ENCODE measurements at places on chromosomes 3 and 15.
A peak's percentile ranks its signal among the peaks of the same experiment; 100 is the strongest.

DNA sequence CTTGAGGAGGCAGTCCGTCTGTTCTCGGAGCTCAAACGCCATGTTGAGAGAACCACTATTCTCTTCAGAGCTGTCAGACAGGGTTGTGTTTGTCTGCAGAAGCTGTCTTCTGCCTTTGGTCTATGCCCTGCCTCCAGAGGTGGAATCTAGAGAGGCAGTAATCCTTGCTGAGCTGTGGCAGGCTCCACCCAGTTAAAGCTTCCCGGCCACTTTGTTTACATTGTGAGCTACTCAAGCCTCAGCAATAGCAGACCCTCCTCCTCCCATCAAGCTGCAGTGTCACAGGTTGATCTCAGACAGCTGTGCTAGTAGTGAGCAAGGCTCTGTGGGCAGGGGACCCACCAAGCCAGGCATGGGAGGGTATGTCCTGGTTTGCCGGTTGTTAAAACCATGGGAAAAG is 8.9 kb downstream of the OR5AC2 start:
- DNase-seq, result no peak

DNA sequence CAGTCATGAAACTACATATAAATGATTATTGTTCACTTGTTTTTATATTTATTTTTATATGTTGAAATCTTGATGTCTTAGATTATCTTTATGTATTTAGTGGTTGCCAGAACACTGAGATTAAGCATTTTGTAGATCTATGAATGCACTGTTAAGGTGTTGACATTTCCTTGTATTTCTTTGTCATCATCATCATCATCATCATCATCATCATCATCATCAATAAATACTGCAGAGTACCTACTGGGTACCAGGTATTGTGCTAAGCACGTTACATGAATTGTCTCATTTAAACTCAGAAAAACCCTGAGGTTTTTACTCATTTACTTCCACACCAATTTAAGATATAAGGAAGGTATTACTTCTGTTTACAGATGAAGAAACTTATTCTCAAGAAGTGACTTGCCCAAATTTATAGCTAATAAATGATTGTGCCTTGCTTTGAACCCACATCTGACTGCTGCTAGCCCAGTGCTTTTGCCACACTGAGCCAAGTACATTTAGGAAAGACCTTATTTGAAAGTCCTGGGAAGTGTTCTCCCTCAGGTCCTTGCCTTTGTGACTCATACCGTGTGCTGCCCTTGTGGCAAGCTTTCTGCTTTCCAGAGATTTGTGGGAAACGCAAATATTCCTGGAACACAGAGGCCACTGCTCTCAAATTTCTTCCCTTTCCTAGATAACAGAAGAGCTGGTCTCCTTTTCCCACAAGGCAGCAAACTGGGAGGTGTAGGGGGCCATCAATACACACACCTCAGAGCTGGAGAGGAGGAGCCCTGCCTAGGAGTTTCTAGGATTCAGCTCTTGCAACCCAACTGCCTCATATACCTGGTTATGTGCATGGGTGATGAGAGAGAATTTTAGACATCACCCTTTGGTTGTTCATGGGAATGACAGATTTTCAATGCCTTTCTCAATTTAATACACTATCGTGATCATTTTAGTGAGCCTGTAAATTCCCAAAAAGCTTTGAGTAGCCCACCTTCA is 115.4 kb upstream of the C15orf61 start:
- no peak for DNase-seq

GRCh38 chr3:58683001-58683458 is 16.5 kb upstream of the FAM3D start:
- no peak for DNase-seq

DNA sequence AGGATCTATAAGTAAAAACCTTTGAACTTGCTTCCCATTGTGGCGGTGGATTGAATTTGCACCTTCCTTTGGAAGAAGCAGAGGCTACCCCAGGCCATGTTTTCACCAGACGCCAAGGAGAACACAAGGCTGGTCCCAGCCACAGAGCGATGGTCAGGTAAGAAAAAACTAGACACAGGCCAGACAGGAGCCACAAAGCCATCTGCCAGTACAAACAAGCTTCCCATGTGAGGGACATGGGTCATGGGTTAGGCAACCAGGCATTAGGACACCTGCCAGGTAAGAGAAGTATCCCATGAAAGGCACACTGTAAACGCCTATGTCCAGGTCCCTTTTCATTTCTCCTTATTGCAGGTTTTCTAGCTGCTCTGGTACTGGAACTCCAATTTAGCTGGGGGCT is 190.2 kb downstream of the KLF13 start:
- no peak for DNase-seq

DNA sequence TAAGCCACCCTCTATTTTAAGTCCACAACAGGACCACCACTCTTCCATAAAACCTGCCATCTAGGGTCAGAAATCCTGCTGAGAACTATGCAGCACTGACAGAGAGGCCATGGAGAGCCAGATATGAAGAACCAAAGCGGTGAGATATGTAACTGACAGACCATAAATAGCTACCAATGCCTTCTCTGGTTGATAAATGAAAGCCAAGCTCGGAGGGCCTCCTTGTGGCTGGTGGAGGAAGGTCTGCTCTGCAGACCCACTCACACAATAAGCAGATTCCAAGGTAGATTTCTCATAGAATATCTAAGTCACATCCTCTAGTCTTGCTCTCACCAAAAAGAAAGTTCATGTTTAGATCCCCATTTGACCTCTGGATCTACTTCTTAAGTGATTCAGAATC is 38.9 kb downstream of the RYK start:
- peak; percentile 77 for DNase-seq

DNA sequence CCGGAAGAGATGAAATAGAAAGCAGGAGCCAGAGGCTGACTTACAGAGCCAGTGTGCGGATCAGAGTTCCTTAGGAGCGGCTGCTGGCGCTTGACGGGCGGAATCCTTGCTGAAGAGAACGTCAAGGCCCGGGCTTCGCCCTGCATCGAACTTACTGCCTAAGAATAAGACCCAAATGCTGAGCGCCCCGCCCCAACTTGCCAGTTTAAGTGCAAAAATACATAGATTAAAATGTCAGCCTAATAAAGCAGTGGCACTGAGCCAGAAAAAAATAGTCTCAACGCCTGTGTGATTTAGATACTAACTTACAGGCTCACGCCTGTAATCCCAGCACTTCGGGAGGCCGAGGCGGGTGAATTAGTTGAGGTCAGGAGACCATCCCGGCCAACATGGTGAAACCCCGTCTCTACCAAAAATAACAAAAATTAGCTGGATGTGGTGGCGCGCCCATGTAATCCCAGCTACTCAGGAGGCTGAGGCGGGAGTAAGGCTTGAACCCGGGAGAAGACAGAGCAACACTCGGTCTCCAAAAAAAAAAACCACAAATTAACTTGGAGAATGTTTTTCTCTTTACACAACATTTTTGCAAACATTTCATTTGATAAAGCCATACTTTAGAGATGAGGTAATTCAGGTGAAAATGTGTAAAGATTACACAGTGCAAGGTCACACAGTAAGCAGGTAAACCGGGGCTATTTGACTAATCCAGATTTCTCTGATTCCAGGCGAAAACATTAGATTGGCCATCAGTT is 1.2 kb upstream of the UBP1 start:
- DNase-seq, result no peak

- no peak for DNase-seq
Observed at GRCh38 chr3:177322881-177323280, 125.6 kb upstream of the TBL1XR1 start.

GRCh38 chr3:45412763-45413162 is 24.4 kb downstream of the LARS2 start:
- DNase-seq, result no peak

DNA sequence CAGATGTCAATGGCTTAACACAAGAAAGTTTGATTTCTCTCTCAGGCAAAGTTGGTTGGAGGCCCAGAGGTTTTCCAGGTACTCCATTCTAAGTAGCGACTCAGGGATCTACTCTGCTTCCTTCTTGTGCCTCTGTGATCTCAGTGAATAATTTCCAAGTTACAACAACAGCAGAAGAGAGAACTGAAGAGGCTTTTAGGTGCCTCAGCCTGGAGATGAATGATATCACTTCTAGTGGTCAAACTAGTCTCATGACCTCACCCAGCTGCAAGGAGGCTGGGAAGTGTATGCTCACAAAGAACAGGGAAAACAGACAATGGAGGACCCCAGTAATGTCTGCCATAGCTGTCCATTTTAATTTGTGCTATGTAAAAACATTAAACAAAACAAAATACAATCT is 4.6 kb upstream of the PRICKLE2 start:
- DNase-seq, result no peak

DNA sequence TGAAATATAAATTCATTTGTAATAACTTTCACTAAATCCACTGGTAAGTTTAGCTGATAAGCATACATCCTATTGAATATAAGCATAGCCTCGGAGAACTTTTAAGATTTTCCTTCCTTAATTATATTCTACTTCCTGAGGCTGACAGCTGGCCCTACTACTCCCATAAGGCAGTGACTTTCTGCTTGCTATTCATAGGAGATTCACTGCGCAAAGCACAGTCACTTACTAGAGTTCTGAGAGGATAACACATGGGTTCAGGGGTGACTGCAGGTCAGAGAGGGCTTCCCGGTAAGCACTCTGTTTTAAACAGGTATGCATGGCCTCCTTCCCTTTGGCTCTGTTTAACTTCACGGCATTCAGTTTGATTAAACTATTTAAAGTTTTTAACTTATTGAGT is 75.8 kb downstream of the FAIM start:
- DNase-seq, result no peak

- DNase-seq, result peak; percentile 53
Observed at GRCh38 chr3:188244395-188244861, 90.5 kb downstream of the LPP start.

DNA sequence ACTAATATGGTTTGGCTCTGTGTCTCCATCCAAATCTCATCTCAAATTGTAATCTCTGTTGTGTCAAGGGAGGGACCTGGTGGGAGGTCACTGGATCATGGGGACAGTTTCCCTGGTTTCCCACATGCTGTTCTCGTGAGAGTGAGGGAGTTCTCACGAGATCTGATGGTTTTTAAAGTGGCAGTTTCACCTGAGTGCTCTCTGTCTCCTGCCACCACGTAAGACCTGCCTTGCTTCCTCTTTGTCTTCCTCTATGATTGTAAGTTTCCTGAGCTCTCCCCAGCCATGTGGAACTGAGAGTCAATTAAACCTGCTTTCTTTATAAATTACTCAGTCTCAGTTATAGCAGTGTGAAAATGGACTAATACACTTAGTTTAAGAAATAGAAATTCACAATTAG is 228.9 kb downstream of the CD47 start:
- DNase-seq, result peak; percentile 62

DNA sequence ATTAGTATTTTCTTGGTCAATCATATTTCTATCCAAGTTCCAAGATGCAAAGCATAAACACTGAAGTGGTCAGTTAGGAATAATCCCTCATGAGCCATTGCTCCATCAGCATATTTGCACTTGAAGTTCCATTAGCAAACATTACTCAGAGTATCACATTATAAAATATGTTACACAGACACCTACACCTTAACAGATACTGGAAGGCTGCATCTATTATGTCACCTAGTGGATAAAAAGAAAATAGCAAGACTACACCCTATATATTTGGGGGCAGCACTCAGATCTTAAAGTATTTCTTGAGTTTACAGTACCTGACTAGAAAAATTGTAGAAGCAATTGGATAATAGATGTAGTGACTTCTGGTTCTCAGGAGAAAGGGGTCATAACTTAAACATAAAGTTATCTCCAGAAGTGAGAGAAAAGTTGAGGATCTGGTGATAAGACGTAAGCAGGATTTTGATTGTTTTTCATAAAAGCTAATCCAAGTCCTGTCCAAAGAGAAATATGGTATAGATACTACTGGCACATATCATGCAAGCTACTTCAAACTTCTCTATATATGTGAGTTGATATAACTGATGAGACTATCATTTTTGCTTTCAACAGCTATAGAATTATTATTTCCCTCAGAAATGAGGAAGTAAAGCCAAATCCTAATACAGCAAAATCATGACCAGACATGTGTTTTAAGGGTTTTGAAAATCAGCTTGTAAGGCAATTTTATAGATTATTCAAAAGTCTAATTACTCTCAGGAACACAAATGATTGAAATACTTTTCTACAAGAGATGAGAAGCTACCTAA is 422.2 kb downstream of the GBE1 start:
- peak; percentile 36 for DNase-seq

- DNase-seq, result no peak
Observed at GRCh38 chr3:120569222-120570057, 26.7 kb upstream of the NDUFB4 start.

GRCh38 chr3:158768361-158768787 is 33.5 kb upstream of the MFSD1 start:
- no peak for DNase-seq

DNA sequence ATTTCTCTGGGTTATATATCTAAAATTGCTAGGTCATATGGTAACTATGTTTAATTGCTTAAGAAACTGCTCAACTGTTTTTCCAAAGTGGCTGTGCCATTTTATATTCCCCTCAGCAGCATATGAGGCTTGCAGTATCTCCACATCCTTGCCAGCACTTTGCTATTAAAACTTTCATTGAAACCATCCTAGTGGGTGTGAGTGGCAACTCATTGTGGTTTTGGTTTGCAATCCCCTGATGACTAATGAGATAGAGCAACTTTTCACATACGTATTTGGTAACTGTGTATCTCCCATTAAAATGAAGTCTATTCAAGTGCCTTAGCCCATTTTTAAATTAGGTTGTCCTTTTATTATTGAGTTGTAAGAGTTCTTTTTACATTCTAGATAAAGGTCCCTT is 17.3 kb downstream of the KPNA1 start:
- DNase-seq, result no peak

- DNase-seq, result no peak
Observed at GRCh38 chr15:62877276-62877857, 165.2 kb upstream of the TPM1 start.

DNA sequence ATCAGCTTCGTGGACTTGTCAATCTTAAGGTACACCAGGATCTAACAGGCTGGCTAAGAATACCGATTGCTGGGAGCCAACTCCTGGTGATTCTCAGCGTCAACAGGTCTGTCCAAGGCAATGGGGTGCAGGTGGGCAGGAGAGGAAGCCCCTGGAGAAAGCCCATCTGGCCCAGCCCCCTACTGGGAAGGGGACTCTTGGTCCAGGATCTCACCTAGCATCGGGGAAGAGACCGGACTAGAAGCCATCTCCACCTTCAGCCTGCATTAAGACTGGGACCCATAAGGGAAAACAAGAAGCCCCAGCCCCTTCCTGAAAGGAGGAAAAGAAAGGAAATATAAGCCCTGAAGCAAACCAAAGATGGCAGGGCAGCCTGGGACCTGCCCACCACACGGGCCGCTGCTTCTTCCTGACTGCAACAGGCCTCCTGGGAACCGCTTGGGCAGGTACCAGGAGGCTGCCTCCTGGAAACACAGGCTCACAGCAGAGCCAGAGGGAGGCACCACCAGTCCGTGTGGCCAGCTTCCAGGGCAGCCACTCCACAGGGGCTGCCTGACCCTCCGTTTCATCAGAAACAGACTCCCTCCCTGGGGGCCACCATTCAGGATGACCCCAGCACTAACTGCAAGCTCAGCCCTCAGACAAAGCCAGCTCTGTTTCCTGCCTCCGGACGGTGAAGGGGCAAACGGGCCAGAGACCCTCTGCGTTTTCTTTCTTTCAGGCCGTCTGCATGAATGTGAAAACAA is 100.2 kb downstream of the LRIG1 start:
- no peak for DNase-seq

DNA sequence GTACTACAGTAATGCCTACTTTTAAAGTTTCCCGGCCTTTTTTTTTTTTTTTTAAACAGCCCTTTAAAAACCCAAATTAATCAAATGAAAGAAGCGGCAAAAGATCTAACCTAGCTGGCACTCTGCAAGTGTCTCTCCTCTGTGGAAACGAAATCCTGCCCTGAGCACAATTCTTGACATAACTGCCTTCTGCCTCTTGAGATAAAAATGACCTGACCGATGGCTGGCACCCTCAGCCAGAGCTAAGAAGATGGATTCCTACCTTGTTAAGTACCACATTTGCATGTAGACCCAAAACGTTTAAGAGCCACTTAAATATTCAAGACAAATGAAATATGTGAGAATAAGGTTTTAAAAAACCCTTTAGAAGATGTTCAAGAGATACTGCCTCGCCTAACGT is 16.6 kb upstream of the SLC12A8 start:
- no peak for DNase-seq

Data from NAMALWA (cell line).